ENCODE measurements at places on chromosomes 13 and 19.

GRCh38 chr13:113210833-113211232 is 1.4 kb downstream of the CUL4A start:
- DNase-seq = no peak

- DNase-seq = no peak
These were observed 61.9 kb downstream of the DOCK9 start for GRCh38 chr13:98915981-98916380.

DNA sequence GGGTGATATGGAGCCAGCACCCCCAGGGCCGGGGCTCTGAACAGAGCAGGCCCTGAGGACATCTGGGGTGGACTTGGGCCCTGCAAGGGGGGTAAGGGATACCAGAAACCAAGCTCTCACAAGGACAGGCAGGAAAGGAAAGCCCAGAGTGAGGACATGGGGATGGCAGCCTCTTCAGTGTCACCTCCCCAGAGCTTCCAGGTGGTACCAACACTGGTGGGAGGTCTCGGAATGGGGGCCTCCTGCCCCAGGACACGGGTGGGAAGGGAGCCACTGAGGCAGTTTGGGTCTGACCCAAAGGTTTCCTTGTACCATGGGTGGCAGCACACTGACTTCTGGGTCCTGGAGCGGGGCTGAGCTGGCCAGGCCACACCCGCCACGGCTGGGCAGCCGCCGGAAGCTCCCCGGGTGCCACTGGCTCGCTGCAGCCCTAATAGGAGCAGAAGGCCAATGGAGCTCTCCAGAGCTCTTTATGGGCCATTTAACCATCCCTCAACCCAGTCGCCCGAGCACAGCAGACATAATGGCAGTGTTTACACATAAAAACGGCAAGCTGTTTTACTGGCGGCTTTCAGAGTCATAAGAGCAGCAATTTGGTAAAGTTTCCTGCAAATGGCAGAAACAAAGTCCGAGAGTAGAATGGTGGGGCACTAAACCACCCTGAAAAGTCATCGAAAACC is 59.3 kb downstream of the PEPD start:
- DNase-seq = no peak

GRCh38 chr19:10112895-10113591 is 1.6 kb downstream of the P2RY11 start:
- peak; percentile 68 for DNase-seq

- no peak for DNase-seq
These were observed 1.8 kb downstream of the ACOD1 start for GRCh38 chr13:76950101-76950500.

DNA sequence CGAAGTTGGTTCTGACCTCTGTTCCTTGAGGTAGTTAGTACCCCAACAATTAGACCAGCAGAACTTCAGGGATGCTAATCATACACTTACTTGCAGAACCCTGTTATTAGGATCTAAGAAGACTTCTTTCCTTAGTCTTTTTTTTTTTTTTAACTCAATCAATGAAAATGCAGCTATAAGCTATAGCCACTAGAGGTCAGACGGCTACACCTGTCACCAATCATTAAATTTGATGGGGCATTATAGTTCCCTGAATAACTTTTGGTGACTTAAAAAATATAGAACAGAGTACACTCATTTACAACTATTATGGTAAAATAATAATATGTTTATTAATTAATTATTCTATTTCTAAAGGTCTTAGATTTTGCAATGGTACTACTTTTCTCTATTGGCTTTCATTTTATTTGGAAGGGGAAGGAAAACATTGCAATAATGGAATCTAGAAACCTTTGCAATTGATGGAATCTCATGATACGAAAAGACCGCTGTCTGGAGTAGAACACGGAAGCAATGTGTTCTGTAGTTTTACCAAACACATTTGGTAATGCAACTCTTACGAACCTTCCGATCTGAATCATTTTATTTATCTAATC is 483.2 kb downstream of the DIAPH3 start:
- peak; percentile 39 for DNase-seq

GRCh38 chr19:6677883-6678689 is 8.1 kb upstream of the TNFSF14 start:
- no peak for DNase-seq

DNA sequence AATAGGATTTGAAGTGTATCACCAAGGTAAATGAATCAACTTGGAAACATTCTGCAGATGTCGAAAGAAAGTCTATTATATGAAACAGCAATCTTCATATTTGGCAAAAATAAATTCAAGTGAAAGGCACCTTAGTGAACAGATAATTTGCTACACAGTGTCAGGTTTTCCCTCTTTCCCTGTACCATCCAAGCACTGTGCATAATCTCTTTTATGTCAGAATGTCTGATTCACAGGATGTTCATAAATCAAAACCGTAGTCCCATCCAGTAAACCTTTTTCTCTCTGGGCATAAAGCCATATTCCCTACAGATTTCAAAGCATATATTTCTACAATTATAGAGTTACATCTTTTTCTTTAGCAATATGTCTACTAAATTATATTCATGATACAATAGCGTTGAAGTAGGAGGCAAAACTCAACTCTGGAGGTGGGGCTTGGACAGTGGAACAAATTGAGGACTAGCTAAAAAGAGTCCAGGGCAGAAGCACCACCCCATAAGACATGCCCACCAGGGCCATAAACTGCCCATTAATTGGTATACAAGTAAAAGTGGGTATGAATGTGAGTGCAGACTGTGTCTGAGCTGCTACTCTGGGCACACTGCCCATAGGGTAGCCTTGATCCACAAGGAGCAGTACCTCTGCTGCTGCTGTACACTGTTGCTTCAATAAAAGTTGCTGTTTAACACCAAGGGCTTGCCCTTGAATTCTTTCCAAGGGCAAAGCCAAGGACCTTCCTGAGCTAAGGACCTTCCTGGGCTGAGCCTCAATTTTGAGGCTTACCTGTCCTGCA is 72.1 kb upstream of the MYCBP2 start:
- peak; percentile 24 for DNase-seq

- DNase-seq = no peak
These were observed 89.2 kb downstream of the PTPRS start for GRCh38 chr19:5251096-5252065.

DNA sequence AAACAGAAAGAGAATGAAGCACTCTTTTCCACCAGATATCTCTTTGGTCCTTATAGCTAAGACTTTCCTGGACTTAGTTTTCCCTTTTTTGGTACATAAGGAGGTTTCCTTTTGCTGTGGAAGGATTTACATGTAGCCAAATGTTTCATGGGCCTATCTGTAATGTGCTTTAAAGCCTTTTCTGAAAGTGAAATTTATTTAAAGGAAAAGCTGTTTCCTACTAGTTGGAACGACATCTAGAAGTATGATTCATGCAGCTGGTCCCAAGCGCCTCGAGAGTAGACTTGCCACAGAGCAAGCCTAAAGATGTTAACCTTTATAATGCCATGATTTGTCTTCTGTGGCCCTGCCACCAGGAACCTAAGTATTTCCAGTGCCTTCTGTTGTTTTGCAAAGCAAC is 390.3 kb downstream of the DLEU7 start:
- no peak for DNase-seq

GRCh38 chr13:73307481-73307880 is 248.7 kb downstream of the KLF5 start:
- DNase-seq = peak; percentile 29

DNA sequence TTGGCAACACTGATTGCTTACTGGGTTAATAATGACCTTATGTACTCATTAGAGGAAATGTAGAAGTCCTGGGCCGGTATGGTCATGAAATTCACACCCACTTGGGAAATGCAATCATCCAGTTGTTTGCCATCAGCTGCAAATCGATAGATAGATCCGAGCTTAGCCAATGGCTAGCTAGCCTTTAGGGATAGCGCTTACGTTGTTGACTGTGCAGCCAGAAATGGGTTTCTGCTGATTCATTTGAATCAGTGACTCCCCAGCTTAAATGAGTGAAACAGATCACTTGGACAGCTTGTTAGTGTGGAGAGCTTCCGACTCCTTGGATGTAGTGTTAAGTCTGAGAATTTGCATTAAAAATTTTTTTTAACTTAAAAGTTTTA is 11.8 kb downstream of the IL17D start:
- no peak for DNase-seq

All from PC-3 (cell line).